ENCODE measurements at places on chromosomes 7 and 10.
A peak's percentile ranks its signal among the peaks of the same experiment; 100 is the strongest.

DNA sequence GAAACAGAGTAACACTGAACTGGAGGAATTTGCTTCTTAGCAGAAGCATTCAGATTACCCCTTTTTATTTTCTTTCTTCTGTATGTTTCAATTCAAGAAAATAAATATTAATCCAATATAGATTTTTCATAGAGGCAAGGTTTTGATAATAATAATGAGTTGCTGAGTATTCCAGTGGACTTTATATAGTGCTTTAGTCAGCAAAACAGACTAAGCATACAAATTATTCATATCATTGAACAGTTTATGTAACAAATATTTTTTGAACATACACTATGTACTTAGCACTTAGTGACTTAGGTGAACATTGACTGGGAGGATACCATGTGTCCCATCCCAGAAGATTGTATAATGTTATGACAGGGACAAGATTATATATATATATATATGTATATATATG, 32.0 kb downstream of the PPP1R9A start:
- no peak for DNase-seq

DNA sequence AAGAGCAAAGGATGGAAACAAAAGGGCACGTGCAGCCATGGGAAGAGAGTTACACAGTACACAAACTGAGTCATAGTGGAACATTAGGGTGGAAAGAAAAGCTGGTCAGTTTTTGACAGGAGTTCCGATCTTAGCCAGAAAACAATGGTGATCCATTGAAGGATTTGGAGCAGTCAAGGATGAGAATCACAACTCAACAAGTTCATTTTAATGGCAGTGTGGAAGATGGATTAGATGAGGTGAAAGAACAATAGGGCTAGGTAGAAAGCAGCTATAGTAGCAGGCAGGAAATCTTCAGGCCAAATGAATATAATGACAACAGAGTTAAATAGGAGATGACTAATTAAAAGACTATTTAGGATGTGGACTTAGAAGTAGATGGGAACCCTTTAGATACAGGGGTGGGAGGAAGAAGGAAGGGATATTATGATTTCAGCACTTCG, 136.3 kb downstream of the DOCK4 start:
- no peak for DNase-seq

- DNase-seq, result no peak
Measured at GRCh38 chr10:79947787-79948424, 999 bp downstream of the SFTPD start.

DNA sequence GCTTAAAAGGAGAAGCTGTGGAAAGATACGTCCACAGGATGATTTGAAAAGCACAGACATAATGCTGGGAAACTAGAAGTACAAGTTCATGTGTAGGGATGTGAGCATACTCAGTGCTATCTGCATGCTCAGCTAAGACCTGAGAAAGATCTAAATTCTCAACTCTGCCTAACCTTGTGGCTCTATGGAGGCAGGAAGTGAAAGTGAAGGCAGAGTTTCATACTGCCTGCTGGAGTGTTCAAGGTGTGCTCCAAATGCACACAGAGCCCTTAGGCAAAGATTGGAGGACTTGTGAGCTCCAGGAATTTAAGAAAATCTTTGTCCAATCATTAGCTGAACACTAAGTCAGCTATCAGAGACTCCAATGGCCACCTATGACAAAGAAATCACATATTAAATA, 190.9 kb downstream of the RNLS start:
- peak; percentile 60 for DNase-seq

DNA sequence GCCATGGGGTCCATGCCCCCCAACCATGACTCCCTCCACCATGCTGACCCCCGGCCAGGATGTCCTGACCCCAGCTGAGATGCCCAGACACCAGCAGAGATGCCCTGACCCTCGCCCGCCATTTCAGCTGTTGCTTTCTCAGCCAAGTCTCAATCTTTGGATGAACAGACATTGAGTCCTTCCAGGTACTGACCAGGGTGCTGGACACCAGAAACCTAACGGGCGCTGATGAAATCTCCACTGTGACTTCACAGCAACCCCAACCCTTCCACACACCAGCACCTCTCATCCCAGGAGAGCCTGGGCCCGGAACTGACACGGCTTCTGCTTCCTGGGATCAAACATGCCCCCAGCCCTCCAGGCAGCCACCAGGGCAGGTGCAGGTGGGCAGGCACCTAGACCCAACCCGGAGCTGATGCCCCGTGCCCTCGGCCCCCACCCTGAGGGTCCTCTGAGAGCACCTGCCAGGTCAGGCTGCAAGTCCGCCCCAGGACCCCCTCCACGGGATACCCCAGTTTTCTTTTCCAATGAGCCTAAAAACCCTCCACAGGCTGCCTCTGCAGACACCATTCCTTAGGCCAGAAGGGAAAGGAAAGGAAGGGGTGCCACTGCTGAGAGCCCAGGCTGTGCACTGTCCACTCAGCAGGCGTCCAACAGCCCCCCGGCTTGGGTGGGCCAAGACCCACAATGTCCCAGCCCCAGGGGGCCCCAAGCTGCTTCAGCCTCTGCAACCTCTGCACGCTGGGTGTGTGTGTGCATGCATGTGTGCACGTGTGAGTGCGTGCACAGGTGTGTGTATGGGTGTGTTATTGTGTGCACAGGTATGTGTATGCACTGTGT, 43.4 kb upstream of the PDGFA start:
- DNase-seq, result no peak

DNA sequence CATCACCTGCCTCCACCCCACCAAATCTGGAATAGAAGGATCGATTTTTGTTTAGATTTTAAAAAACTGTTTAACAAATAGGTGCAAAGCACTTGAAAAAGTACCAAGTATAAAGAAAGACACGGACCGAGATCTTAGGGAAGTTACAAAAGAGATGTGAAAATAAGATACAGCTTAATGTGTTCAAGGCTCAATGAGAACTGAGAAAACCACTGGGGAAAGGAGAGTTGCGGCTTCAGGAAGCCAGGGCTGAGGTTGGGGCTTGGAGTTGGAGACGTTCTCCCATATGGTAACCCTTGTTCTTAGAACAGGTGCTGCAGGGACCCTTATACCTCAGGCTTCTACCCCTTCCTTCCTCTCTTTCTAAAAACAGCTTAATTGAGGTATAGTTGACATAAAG, 140.2 kb downstream of the FANK1 start:
- no peak for DNase-seq

- DNase-seq, result no peak
Measured at GRCh38 chr7:26404189-26404996, 112.7 kb downstream of the SNX10 start.

DNA sequence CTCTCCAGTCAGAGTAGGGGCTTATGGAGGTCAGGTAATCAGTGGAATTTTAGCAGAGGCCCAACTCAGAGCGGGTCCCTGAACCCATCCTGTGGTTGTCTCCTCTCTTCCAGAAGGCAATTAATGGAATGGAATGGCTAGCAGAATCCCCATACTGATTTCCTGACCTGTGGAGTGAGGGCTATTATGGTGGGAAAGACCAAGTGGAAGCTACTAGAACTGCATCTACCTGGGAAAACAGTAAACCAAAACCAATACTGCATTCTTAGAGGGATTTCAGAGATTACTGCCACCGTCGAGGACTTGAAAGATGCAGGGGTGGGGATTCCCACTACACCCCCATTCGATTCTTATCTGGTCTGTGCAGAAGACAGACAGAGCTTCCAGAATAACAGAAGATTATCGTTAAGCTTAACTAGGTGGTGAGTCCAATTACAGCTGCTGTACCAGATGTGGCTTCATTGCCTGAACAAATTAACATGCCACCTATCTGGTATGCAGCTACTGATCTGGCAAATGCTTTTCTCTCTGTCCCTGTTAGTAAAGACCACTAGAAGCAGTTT, 73.2 kb downstream of the LMBR1 start:
- DNase-seq, result no peak

DNA sequence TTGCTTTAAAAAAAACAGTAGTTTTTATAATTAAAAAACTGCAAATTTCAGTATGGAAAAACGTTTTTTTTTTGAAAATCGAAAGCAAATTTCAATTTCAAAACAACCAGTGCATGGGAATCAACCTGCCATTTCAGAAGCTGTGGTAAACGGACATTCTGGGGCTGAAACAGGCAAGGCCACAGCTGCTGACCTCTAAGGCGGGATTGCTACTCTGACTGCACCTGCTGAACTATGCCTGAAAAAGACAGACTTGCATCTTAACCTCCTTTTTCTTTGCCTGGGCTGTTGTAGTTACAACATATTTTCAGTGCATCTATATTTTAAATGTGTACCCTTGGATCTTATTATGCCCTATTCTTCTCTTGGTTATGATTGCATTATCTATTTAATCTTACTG, 303.0 kb upstream of the SP8 start:
- DNase-seq, result no peak

GRCh38 chr7:134701272-134701671, 54.6 kb downstream of the BPGM start:
- peak; percentile 20 for DNase-seq

DNA sequence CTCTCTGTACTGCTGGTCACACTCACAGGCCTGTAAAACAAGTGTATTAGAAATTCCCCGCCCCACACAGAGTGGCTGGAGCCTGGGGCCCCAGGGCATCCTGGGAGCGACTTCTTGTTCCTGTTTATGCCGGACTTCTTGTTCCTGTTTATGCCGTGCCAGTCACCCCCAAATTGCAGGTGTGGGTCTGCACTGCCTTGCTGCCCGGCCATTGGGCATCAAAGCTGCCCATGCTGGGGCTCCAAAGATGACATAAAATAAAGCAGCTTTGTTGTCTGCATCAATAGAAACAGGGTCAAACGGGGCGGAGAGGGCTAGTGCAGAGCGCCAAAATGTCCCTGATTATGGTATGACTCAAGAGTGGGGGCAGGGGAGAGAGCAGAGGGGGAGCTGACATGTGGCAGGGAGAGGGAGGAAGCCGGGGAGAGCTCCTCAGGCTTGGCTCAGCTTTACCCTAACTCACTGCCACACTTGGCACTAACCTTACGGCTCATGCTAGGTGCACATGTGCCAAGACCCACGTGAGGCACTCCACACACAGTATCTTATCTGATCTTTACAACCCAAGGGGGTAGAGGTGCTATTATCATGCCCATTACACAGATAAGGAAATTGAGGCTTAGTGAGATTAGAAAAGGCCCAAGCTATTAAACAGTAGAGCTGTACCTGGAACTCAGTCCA, 98.4 kb downstream of the PIP4K2A start:
- no peak for DNase-seq

GRCh38 chr10:21452203-21452602, 73.3 kb downstream of the SKIDA1 start:
- no peak for DNase-seq

DNA sequence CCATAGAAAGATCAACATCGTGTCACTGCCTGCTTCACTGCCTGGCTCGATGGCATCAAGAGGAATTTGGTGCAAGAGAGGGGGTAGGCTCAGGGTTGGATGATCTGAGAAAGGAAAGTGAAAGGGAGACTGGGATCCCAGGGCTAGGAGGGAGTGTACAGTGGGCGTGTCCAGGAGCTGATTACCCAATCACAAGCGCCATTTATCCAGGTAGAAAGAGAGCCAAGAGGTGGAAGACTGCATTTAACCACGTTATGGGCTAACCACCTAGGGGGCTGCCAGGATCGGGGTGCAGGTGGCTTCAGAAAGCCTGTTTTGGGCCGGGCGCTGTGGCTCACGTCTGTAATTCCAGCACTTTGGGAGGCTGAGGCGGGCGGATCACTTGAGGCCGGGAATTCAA, 10.3 kb downstream of the PODXL start:
- no peak for DNase-seq

GRCh38 chr10:35843524-35844181, 201.6 kb upstream of the FZD8 start:
- no peak for DNase-seq

GRCh38 chr7:153151766-153152165, 392.2 kb downstream of the ACTR3B start:
- no peak for DNase-seq

GRCh38 chr10:129833994-129834739, 129.9 kb downstream of the EBF3 start:
- DNase-seq, result no peak

DNA sequence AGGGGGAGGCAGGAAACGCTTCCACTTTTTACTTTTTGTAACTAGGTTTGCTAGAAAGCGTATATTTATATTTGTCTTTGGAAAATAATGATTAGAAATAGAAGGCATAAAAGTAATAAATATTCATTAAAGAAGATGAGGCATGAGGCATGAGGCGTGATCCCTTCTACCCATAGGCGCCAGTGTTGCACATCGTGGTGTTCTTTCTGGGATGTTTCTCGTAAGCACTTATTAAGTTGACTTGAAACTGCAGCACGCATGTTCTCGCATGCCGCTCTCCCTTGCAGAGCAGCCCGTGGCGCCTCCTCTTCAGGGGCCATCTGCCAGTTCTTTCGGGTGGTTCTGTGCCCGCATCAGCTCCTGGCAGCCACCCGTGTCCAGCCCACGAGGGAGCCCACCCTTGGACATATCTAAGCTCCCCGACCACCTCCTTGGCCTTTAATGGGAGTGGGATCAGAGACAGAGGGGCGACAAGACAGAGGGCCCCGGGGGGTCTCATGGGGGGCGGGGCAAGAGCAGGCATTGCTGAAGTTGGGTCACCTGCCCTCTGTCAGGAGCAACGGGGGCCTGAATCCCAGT, 28.5 kb upstream of the CSGALNACT2 start:
- DNase-seq, result no peak

DNA sequence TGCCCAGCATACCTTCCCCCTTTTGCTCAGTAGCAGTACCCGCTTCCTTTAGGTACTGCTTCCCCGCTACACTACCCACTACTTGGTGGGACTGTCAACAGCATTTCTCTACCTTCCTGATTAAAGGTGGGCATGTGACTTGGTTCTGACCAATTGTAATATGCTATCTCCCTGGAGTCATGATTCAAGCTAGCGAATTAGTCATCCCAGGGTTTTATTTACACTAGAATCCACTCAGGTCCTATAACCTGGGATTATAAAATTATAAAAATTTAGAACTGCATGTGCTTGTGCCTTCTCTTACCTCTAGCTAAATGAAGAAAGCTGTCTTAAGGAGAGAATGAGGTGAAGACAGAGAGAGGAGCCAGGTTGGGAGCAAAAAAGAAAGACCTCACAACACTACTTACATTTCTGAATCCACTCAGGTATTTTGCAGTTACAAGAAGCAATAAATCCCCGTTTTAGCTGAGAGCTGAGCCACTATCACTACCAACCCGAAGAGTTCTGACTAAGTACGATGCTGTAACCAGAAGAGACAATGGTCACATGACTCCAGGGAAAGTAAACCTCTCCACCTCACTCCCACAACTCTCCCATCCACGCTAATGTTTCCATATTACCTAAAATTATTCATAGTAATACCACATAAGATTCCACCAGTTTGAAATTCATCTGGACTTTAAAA, 9.7 kb downstream of the GBX1 start:
- no peak for DNase-seq

GRCh38 chr10:18414061-18414460, 237.3 kb downstream of the NSUN6 start:
- no peak for DNase-seq

DNA sequence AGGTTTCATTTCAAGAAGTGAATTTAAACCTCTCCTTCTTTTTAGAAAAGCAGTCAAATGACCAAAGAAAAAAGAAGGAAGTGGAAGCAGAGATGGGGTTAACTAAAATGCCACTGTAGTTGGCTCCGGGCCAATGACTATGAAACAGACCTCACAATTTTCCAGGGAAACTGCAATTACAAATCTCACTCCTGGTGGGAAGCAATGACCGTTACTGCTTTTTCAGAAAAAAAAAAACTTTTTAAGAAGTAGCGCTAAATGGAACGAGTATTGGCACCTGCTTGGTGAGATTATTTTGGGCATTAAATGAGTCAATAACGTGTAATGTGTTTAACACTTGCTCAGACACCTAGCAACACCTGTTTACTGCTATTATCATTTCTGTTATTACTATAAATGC, 1.2 kb downstream of the SFRP4 start:
- DNase-seq, result no peak
